NT2/D1 (cell line): ENCODE measurements at places on chromosomes 5 and 9.

GRCh38 chr9:96068511-96068910 is 193.0 kb downstream of the ERCC6L2 start:
- DNase-seq, result no peak

DNA sequence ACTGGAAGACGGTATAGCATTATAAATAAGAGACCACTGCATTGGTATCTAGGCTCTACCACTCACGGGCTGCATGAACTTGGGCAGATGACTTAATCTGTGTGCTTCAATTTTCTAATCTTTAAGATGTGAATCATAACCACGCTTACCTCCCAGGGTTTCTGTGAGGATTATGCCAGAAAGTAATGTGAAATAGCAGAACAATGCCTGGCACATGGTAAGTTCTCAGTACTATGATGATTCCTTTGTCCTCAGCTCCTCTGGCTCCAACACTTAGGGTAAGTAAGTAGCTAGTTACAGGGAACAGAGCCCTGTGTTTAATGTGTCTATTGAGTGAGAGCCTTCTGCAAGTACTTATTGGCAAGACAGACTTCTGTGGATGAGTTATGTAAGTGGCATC is 31.1 kb downstream of the POU4F3 start:
- no peak for DNase-seq

DNA sequence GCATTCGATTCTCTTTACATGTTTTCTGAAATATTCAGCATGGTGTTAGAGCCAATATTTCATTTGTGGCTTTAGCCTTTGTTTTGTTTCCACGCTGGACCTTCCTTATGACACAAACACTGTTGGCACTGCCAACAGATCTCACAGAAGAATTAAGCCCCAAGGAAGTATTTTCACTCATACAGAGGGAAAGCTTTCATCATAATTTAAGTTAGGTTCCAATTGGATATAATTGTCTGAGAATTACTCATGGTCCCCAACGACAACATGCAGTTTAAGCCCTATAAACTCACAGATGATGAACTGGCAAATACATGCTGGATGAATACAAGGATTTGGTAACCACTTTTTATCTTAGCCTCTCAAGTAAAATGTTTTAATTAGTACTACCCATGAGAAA is 259.5 kb downstream of the EBF1 start:
- no peak for DNase-seq

GRCh38 chr9:114271556-114272510 is 51.1 kb upstream of the ORM1 start:
- no peak for DNase-seq

DNA sequence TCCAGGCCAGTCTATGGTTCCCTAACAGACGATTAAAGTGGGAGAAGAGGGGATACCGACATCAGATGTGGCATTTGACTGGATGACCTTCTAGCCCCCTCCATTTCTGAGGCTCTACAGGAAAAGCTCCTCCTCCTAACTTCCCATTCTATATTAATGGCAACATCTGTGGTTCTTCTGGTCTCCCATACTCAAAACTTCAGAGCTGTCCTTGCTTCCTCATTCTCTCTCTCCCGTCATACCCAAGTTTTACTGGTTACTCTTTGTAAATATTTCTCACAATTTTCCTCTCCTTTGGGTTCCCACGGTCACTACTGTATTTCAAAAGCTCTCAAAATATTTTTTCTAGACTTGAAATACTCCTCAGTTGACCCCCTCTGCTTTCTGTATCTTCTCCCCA is 36.0 kb upstream of the IL7R start:
- DNase-seq, result no peak

GRCh38 chr9:124375726-124376125 is 39.5 kb downstream of the PSMB7 start:
- DNase-seq, result no peak

GRCh38 chr5:56259002-56259511 is 25.9 kb upstream of the ANKRD55 start:
- no peak for DNase-seq

- DNase-seq, result no peak
These were observed 85.4 kb downstream of the IRX2 start for GRCh38 chr5:2666081-2666480.

- no peak for DNase-seq
These were observed 520.2 kb upstream of the NUDT12 start for GRCh38 chr5:104082754-104083153.

DNA sequence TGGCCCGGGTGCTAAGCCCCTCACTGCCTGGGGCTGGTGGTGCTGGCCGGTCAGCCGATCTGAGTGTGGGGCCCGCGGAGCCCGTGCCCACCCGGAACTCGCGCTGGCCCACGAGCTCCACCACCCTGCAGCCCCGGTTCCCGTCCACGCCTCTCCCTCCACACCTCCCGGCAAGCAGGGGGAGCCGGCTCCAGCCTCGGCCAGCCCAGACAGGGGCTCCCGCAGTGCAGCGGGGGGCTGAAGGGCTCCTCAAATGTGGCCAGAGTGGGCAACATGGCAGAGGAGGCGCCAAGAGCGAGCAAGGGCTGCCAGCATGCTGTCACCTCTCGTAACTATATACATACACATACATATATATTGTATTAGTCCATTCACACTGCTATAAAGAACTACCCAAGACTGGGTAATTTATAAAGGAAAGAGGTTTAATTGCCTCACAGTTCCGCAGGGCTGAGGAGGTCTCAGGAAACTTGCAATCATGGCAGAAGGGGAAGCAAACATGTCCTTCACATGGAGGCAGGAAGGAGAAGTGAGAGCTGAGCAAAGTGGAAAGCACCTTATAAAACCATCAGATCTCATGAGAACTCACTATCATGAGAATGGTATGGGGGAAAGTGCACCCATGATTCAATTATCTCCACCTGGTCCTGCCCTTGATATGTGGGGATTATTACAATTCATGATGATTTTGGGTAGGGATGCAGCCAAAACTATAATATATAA is 56.8 kb downstream of the LIX1 start:
- no peak for DNase-seq

- DNase-seq, result no peak
These were observed 225.0 kb downstream of the FANCC start for GRCh38 chr9:95092262-95093072.

DNA sequence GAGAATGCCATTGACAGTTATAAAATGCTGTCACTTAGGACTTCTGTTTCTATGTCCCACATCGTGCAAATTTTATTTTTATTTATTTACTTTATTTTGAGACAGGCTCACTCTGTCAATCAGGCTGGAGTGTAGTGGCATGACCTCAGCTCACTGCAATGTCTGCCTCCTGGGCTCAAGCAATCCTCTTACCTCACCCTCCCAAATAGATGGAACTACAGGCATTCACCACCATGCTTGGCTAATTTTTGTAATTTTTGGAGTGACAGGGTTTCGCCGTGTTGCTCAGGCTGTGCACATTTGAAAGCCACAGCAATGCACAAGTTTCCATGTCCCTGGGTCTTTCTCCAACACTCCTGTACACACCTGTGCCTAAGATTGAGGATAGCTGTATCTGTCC is 51.8 kb downstream of the ADAMTS16 start:
- no peak for DNase-seq

GRCh38 chr5:77390795-77391194 is 101.3 kb downstream of the WDR41 start:
- no peak for DNase-seq

GRCh38 chr5:152883066-152883775 is 478.1 kb upstream of the NMUR2 start:
- DNase-seq, result no peak

DNA sequence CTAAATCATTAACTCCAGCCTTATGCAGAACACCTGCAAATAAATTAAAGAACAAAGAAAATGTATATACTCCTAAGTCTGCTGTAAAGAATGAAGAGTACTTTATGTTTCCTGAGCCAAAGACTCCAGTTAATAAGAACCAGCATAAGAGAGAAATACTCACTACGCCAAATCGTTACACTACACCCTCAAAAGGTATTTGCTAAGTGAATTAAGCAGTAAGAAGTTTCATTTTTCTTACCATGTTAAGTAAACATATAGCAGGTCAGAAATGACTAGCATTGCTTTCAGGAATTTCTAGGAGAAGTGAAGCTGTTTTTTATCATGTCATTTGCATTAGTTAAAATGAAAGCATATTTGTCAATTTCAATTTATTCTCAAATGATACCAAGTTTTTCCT is 92.7 kb downstream of the MELK start:
- no peak for DNase-seq

DNA sequence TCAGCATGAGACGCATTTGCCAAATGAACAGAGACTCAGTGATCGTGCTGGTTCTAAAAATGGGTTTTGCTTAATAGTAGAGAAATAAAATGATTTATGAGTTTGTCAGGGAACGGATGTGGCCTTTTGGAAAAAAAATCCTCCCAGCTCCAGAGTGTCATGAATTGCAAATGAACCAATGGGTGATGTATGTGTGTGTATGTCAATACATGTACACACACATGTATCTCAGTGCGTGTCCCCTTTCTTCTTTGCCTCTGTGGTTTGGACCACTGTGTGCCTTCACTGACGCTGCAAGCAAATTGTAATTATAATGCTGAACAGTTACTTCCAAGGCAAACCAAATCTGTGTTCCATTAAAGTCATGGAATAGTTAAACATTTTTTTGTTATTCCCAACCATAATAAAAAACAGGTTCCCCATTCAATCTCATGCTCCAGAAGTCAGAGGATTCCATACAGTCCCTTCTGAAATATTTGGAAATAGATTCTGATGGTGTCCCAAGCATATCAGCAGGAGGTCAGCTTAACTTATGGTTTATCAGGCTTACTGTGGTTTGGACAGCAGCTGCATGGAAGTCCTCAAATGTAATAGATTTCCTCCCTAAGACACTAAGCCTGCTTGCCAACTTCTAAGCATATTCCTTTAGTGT is 630.5 kb downstream of the ACTL7B start:
- no peak for DNase-seq

DNA sequence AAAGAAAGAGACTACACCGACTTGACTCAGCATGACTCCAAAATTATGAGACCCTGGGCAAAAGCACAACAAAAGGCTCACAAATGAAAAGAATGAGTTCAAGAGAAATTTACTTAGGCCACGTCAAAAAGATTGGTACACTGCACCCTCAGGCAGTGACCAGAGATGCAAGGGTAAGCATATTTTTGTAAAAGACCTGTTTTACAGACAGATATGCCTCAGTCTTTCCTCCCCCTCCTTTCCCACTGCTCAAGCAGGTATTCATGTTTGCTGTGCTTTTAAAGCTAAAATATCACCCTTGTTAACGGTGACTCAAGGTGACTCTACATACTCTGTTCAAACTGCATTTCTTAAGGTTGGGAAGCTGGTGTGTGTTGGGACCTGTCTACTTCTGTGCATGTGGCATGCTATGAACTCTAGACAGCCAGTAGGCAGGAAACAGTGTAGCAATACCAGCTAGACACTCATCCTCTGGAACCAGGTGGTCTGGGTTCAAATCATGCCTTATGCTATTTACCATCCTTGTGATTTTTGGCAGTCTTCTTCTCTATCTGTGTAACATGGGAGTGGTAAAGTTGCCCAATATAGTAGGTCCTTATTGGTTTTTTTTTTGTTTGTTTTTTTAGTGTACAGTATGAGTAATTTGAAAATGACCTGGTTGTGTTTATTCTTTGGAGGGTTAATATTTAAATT is 98.7 kb downstream of the TLE4 start:
- no peak for DNase-seq

- no peak for DNase-seq
These were observed 104.1 kb downstream of the TSSK1B start for GRCh38 chr5:113330533-113331208.
